Urinary bladder (tissue), 4 donors: ENCODE measurements at places on chromosomes 7 and 10. TPM values are rescaled to one million over a fixed set of nuclear protein-coding genes. Genes with fewer than 3 reads are reported as not detected.

TMEM178B gene
- 2.0 TPM for total RNA-seq

DNA sequence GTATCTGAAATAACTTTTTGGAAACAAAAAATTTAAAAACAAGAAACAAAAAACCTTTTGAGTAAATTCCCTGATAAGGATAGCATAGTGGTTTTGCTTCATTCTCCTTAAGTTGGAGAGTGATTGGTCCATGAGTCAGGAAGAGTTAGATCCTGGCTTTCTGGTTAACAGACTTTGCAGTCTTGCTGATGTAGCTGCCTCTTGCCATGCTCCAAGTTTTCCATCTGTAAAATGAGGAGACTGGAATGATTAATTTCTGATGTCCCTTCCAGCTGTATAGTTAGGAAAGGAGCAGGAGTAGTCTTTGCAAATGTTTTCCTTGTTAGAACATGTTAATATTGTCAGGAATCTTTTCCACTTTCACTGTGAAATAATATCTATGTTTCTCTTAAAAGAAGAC, 266.6 kb downstream of the DNAJB9 start:
- no peak for DNase-seq

- no peak for DNase-seq
These were observed 408.0 kb downstream of the RPS24 start for GRCh38 chr10:78441694-78442093.

DNA sequence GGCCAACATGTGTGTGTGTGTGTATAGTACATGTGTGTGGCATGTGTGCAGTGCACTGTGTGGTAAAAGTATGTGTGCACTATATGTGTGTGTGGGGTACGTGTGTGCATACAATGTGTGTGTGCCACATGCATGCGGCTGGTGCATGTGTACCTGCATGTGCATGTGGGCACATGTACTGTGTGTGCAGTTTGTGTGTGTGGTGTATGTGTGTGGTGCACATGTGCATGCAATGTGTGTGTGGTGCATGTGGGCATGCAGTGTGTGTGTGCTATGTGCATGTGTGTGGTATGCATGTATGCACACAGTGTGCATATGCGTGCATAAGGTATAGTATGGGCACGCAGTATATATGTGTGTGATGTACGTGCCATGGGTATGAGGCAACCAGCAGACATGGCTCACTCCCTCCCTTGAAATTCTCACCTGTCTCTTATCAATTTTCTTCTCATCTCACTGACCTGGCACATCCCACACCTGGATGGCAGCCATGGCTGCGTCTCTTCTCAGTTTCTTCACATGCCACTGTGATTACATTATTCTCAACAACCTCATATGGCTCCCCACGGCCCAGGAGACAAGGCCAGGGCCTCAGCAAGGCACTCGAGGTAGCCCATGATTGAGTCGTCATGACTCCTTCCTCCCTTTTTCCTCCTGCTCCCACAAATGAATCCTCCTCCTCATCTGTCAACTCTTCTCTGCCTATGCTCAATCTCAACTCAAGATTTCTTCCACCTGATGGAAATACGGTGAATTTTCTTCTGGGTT, 57.0 kb downstream of the NUDCD3 start:
- DNase-seq: no peak

DNA sequence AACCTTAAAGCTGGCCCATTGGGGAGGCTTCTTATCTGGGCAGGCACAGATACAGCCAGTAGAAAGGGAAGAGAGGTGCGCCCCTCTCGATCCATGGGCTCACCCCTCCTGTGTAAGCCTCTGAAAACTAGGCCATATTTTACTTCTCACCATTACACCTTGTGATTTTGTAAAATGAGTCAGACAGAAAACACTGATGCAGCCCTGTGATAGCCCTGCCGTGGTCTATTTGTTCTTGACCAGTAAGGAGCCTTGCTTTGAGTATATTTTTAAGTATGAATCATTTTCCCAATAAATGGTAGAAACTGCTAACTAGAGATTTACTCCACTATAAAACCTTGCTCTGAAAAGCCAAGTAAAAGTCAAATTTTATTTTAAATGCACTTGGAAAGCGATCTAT, 329.8 kb upstream of the MBL2 start:
- DNase-seq: no peak

DNA sequence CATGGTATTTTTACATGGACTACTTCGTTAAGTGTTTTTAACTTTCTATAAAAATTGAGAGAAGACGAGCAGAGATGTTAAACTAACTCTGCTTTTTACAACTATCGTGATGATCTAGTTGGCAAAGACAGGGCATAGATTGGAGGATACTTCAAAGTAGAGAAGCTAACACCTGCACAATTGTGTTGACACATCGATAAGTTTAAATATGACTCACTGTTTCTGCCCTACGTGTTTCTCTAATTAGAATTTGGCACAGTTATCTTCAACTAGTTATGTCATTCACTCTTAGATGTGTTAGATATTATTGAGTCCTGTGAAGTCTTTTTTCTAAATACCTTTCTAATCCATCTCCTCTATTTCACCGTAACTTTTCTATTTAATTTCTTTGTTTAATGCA, 68.5 kb upstream of the FERD3L start:
- no peak for DNase-seq
